ENCODE measurements at places on chromosomes 5 and 9.
A peak's percentile ranks its signal among the peaks of the same experiment; 100 is the strongest.

DNA sequence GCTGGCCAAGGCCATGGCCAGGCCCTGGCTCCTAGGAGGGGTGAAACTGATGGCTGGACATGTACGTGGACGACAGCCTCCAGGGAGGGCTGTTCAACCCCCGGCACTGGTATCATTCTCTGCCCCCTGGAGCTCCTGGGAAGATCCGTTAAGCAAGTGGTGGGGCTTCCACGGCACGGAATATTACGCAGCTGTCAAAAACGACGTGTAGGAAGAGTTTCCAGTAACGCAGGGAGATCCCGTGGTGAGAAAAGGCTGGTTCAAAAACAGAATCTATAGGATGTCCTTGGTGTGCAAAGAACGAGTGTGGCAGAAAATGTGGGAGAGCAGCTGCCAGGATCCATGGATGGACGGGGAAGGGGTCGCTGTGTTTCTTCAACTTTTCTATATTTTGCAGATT is 36.3 kb upstream of the TMEM250 start:
- no peak for DNase-seq

DNA sequence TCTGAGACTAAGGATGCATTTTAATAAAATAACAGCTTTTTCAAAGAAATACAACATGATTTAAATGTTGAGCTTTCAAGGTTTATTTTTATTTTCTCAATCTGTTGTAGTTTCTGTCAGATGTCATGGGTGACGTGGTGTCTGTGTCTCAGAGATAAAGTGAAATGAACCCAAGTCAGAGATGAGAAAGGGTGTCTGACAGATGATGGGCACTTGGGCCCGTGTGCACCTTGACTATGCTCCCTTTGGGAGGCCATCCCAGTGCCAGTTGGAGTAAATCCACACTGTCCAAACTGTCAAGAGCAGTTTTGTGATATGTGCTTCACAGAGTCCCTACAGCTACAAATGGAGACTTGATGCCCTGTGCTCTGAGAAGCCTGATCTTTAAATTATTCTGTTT is 536.9 kb upstream of the FAM174A start:
- no peak for DNase-seq

- no peak for DNase-seq
These were observed 5.7 kb downstream of the CLTB start for GRCh38 chr5:176410486-176411180.

DNA sequence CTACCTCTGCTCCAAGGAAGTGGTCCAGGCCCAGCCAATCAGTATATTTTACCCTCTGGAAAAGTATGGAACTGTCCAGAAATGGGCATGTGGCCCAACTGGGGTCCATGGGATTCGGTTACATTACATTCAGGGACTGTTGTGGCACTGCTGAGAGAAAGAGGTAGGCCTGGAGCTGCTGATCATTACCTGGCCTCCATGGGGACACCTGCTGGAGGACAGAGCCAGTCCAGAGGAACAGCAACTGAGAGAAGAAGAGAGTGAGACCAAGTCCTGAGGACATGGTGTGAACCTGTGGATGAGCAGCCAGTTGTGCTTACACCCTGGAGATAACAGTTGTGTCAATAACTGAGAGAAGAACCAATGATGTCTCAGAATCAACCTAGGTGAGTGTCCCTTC is 48.2 kb downstream of the HMHB1 start:
- DNase-seq = no peak

GRCh38 chr5:157514974-157515373 is 55.0 kb downstream of the NIPAL4 start:
- DNase-seq = no peak

- DNase-seq = no peak
These were observed 1.0 kb downstream of the AGTPBP1 start for GRCh38 chr9:85740787-85741094.

- DNase-seq = no peak
These were observed 333.4 kb upstream of the PUM3 start for GRCh38 chr9:3177146-3177761.

DNA sequence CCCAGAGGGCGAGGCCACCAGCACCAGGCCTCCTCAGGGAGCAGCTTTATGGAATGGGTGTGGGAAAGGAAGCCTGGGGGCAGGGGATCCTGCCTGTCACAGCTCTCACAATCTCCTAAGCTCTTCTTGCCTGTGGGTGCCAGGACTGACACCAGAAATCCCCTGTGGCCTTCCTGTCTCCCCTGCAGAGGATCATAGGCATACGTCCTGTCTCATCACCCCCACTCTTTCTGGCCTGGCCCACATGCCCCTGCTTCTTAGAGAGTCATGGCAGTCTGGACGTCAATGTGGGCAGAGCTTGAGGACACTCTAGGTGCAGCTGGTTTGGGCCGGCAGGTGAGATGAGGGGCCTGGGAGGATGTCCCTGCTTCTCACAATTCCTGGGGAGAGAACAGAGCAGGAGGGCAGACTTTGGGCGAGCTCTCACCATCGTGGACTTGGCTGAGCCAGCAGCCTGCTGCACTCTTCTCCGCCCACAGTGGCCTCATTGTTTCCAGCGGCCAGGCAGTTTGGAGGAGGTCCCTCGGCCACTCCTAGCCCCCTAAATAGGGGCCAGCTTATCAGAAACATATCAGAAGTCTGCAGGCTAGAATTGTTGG is 67.3 kb upstream of the ZFR start:
- DNase-seq = no peak

- DNase-seq = no peak
These were observed 80.3 kb downstream of the CDO1 start for GRCh38 chr5:115736004-115736689.

DNA sequence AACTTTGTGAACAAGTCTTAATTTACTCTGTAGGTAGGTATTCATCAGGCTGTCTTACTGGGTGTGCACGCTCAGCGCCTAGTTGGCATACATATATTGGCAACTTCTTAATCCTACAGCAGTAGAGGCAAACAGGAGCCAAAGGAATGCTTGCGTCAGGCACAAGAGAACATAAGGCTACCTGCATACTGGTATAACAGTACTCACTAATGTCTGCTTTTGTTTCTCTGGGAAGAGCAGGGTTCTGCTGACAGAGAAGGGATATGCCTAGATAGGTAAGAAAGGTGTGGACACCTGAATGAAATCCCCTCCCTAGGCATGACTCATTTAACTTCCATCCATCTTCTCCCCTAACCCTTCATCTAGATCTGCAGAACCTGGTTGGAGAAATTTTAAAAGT is 40.1 kb downstream of the ELL2 start:
- DNase-seq = no peak

DNA sequence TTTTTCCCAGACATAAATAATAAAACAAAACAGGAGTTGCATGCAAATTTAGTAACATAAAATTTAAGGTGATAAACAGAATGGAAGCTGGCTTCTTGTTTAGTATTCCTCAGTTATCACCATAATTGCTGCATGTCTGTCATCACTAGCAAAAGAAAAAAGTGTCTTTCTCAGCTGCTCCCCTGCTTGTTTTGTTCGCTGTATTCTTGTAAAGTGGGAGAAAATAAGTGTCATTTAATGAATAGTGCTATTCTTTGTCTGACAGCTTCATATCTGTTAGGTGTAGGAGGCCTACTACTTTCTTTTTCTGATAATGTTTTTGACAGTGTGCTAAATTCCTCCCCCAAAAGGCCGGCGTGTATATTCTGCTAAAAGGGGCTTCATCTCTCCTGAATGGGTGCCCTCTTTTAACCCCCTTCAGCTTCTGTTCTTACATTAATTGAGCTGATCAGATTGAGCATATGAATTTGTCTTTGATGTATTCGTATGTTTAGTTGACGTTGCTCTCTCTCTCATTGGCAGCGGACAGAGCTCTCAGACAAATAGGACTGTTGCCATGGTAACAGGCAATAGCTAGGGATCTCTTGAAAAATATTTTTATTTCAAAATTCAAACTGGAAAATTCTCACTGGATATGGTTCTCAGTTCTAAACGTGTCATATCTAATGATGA is 303.8 kb downstream of the KIAA0825 start:
- DNase-seq = no peak

DNA sequence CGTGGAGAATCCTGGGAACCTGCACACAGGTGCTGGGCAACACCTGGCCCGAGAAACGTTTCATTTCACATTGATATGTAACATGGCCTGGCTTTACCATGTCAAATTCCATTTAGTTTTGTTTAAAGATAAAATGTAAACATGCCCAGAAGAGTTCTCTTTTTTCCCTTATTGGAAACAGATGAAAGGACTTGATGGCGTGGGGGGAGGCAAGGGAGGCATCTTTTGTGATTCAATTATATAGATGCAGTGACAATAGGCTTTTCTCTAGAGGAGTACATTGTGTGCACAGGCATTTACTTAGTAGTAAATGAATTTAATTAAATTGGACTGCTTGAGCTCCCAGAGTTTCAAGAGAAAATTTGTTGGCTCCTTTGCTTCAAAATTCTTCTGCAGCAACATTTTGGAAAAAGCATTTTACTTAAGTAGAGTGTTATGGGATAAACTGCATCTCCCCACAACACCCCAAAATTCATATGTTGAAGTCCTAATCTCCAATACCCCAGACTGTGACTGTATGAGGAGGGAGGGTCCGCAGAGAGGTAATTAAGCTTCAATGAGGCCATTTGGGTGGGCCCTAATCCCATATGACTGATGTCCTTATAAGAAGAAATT is 254.3 kb upstream of the NFIL3 start:
- no peak for DNase-seq

DNA sequence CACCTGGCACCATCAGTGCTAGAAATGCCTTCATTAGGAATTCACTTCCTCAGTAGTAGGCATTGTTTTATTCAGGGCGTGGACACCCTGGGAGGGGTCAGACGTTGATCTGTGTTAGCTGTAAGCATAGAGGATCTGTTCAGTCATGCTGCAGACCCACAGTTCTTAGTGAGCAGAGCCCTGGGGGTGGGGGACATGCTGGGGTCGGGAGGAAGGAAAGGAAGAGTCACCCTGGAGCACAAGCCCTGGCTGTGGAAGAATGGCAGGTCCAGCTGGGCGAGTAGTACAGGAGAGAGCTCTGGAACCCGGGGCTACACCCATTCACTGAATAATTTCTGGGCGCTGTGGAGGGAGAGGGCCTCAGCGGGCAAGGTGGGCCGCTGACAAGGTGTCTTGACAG is 172.5 kb downstream of the FSTL4 start:
- DNase-seq = no peak

GRCh38 chr9:107999011-107999410 is 509.4 kb upstream of the KLF4 start:
- DNase-seq = peak; percentile 7

- DNase-seq = no peak
These were observed 3.6 kb upstream of the OTP start for GRCh38 chr5:77641963-77642737.

DNA sequence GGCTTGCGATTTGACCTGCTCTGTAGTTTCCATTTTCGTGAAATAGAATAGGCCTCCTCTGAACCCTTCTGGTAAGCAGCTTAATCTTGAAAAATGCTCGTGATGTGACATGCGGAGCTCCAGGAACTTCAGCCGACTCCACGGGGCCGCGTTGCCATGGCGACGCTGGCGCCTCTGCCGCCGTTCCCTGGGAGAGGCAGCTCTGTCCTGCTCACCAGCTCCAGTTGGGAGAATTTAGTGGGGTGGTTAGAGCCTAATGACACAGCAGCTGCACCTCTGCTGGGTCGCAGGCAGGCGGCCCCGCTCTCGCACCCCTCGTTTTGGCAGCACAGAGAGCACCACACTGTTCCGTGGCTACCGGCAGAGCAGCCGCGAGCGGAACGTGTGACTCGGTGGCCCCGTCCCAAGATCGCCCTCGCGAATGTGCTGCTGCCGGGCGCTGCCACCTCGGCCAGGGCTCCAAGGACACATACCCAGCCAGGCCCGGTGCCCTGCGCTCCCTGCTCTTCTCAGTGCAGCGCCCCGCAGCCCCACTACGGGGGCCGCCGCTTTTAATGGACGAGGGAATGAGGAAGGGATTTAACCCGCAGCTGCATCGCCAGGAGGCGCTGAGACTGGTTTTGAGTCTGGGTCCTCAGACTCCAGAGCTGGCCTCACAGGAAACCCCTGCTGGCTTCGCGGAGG is 131.2 kb upstream of the LMX1B start:
- peak; percentile 72 for DNase-seq

DNA sequence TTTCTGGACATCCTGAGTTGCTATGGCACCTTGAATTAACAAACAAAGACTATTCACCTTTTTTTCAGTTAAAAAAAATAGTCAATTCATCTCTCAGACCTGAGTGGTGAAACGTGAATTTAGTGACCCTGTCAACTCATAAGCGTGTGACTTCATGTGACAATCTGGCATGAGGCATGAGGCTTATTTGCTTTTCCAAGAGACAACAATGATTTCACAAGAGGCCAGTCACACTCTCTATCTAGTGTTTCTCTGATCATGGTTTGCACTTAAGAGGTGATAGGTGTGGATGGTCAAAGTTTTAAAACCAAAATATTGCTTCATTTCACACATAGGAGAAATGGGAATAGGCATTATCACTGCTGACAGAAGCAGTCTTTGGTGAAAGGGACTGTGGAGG is 559.6 kb upstream of the ACO1 start:
- DNase-seq = no peak

DNA sequence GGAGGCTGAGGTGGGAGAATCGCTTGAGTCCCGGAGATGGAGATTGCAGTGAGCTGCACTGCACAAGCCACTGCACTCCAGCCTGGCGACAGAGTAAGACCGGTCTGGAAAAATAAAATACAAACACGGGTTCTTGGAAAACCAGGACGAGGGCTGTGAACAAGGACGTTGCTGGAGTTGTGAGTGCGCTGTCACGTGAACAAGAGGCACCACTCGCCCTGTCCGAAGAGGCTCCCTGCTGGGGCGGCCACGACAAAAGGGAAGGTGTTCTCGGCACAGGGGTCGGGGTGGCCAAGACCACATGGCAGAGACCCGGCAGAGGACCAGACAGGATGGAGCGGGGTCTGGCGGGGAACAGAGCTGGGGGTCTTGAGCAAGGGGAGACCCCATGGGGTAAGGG is 30.6 kb upstream of the UBAC1 start:
- DNase-seq = no peak

GRCh38 chr9:114995681-114996221 is 65.4 kb upstream of the TNFSF8 start:
- no peak for DNase-seq

DNA sequence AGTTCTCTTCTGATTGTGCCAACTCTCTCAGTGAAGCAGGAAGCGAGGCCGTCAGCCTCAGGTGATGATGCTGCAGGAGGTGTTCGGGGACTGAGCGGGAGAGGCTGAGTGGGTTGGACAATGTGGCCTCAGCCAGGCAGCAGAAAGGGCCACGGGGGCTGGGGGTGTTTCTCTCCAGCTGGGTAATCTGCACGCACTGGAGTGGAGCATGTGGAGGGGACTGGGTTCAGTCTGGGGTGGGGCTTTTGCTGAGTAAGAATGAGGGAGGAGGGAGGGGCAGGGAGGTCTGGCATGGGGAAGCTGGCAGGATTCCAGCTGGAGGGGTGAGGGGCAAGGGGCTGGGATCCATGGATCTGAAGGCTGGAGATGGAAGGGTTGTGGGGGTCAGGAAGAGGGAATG is 60.8 kb upstream of the PHYKPL start:
- DNase-seq = no peak

Data from nephron progenitor cell (in vitro differentiated cells).